Thoracic aorta (tissue), 2 donors: ENCODE measurements at places on chromosomes 3 and 15.

GRCh38 chr15:72890043-72890442 is 106.5 kb upstream of the ADPGK start:
- DNase-seq, result no peak

DNA sequence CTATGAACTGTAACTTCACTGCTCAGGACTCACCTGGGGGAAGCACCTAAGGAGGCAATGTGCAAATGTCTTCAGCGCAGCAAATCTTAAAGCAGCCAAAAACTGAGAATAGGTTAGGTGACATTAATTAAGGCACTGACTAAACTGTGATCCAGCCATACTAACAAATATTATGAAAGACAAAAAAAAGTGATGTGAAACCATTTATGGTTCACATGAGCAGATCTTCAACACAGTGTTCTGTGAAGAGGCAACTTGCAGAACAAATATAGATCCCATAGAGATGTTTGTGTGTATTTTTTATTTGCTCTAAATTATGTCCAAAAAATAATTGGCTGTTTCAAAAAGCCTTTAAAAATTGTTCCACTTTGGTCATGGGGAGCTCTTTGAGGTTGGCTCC is 24.1 kb upstream of the MITF start:
- no peak for DNase-seq

GRCh38 chr15:78626381-78626995 is 5.7 kb upstream of the CHRNA3 start:
- DNase-seq, result no peak

- DNase-seq, result no peak
Observed at GRCh38 chr15:72375501-72375845, 341 bp downstream of the HEXA start.

DNA sequence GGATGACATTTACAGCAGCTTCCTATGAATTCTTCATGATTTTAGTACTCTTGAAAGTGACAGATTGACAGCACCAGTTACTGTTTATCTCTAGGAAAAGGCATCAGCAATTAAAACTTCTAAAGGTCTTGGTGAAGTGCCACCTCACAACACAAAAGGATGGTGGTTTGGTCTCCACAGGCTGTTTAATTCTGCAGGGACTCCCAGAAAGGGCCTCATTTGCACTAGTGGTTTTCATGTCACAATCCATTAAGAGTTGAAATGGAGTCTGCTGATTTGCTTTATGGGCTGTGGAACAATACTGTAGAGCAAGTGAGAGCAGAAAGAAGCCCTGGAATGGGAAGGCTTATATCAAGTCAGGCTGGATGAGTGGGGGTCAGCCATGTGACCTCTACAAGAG is 225.3 kb upstream of the KCNMB2 start:
- DNase-seq, result no peak

GRCh38 chr15:31255732-31256377 is 70.8 kb upstream of the KLF13 start:
- no peak for DNase-seq

GRCh38 chr15:90819850-90820249 is 48.5 kb upstream of the FURIN start:
- no peak for DNase-seq

GRCh38 chr3:16721494-16721893 is 116.3 kb upstream of the DAZL start:
- DNase-seq, result no peak
